Femur (tissue), 1 donor: ENCODE measurements at places on chromosomes 12 and 14.
A peak's percentile ranks its signal among the peaks of the same experiment; 100 is the strongest.

GRCh38 chr12:31906557-31907301, 52.5 kb upstream of the RESF1 start:
- no peak for DNase-seq

DNA sequence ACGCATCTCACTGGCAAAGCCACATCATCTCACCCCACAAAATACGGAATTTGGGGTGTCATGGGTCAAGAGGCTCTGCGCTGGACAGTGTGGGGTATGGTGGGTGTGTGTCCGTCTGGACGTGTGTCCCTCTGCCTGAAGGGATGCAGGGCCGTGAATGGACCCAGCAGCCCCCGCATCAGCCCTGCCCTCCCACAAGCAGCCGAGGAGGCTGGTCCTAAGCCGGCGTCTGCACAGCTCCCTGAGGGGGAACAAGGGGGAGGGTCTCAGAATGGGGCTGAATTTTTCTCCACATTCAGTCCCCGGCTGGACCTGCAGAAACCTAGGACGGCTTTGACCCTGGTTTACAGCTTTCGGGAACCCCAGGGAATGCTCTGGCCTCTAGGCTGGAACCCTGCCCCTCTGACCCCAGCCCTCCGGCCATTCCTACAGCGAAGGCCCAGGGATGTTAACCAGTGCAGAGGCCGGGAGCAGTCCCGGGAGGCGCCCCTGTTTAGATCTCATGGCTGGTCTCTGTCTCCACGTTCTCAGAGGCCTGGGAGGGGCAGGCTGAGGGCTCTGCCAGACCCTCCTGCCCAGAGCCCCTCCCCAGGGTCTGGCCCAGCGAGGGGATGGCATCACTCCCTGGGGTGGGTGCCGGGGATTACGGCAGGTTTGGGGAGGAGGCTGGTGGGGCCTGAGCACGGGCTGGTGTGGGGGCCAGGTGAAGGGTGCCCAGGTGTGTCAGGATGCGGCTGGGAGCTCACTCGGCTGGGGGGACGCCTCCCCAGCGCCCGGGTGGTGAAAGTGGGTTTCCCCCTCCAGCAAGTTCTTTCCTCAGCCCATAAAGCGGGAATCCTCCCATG, 156.5 kb upstream of the C14orf180 start:
- DNase-seq: no peak

- DNase-seq: peak; percentile 69
Observed at GRCh38 chr12:76871742-76872141, 7.1 kb downstream of the CSRP2 start.

DNA sequence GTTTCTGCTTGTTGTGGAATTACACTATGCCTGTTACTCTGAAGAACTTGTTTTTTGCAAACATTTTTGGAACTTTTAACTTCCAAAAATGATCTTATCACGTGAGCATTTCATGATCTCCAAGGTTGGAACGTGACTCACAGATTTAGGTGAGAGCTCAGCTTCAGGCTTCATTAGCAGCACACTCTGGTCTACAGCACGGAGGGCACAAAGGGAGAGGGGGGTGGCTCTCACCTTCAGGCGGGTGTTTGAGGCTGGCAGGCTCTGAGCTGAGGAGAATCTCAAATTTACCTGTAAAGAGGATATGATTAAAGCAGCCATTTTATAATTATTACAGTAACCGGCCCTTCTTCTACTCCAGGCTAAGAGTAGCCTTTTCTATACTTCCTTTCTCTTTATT, 45.3 kb upstream of the PZP start:
- DNase-seq: no peak

- peak; percentile 12 for DNase-seq
Observed at GRCh38 chr12:10448236-10448635, 4.9 kb downstream of the KLRC1 start.

GRCh38 chr12:123064366-123064765, 83.9 kb downstream of the ARL6IP4 start:
- no peak for DNase-seq

DNA sequence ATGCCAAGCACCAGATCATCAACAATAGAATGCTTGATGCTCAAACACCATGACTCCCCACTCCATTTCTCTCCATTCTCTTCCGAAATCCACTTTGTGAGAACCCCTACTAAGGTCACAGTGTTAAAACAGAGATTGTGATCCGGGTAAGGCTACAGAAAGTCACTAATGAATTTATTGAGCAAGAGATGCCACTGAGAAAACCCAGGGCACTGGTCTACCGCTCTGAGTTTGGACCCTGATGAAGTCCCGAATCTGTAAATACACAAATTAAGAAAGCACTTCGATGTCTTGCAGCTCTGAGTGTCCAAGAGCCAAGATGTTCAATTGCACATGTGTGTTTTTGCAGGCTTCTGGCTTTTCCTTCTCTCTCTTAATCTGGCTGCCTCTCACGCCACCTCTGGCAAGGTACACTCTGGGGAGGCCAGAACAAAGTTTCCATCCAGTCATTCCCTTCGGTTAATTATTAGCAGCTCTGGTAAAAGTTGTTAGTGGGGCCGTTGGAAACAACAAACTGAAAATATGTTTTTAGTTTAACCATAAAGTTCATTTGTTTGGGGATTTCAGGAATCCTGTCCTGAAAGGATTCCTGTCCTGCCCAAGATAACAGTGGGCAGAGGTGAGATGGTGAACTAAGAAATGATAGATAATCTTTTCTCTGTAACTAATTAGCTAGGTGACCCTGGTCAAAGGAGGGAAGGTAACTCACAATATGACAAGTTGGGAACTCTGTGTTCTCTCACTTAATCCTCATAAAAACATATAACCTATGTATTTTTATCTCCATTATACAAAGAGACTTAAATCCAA, 75.4 kb downstream of the BTG1 start:
- DNase-seq: no peak

DNA sequence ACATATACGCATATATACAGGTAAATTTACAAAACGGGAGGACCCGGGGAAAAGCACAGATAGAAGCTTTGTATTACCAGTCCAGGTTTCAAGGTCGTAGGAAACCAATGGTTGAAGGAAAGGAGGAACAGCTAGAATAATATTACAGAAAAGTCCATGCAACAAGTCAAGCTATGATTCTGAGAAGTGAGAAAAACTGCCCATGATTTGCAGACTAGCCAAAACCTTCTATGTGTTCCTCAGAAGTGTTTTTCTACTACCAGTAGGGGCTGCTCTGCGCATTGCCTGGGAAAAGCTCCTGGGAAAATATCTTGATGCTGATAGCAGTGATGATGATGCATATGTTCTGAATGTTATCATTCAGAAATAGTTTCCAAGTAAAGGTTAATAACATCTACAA, 2.2 kb downstream of the PDZRN4 start:
- DNase-seq: peak; percentile 33

- no peak for DNase-seq
Observed at GRCh38 chr14:103402695-103403094, 17.5 kb downstream of the MARK3 start.
